Breast epithelium (tissue), 4 donors: ENCODE measurements at places on chromosomes 13 and 19.

GRCh38 chr13:99665711-99666110 lies 164.4 kb downstream of the TM9SF2 start:
- DNase-seq: no peak

- DNase-seq: no peak
These were observed 772 bp downstream of the FAM174C start for GRCh38 chr19:1275976-1276627.

GRCh38 chr19:38878575-38879399 lies 712 bp upstream of the RINL start:
- no peak for DNase-seq

GRCh38 chr19:54420383-54421168 lies 5.3 kb downstream of the TTYH1 start:
- peak; percentile 41 for DNase-seq

DNA sequence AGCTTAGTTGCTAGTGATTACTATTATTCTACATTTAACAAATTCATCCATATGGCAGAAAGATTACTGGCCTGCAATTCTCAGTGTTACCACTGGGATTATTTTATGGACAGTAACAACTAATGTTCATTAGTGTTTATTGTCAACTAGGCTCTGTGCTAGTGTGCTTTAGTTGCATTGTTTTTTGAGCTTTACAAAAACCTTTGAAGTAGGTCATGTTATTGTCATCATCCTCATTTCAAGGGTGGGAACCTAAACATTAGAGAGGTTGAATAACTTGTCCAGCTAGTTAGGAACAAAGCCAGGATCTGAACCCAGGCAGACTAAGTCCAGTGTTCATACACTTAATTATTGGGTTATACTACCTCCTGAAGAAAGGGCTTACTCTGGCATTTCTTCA lies 27.8 kb upstream of the TDRD3 start:
- DNase-seq: no peak

DNA sequence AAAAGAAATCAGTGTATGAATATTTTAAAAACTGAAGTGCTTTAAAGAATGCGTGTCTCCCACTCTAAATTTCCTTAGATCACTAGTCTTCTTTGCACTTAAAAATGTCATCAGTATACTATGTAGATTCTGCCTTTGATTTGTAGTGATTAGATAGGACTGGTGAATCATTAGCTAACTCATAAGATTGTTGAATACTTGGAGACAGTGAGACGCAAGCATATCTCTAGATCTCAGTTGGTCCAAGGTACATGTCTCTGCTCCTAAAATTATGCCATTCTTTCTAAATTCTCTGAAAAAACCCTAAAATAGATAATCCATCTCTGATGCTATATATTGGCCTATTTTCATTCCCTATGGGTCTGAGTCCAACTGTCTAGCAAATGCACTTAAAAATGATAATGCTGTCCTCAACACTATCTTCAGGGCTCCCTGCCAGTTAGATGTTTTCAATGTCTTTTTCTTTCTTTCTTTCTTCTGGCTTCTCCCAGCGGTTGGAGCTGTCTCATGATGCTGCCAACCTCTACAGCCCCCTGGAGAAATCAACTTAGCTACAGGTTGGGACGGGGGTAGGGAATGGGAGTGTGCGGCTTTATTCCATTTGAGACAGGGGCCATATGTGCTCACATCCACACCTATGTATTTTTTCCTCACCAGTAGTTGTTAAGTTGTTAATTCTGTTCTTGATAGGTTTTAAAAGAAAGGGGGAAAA lies 301.0 kb downstream of the NDFIP2 start:
- no peak for DNase-seq

DNA sequence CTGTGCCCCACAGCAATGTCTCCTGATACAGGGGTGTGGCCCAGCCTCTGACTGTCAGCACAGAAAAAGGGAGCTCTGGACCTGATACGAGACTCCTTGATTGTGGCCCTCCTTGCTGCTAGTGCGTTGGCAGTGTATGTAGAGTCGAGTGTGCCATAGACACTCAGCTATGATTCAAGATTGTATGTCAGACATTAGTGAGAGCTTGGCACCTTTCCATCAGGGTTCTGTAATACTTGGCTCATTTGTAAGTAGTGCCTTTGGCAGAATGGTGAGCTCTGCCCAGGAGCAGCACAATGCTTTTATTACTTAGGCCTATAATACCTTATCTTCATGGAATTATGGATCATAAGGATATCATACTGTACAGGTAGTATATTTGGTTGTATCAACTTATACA lies 83.4 kb downstream of the ATP8A2 start:
- no peak for DNase-seq

DNA sequence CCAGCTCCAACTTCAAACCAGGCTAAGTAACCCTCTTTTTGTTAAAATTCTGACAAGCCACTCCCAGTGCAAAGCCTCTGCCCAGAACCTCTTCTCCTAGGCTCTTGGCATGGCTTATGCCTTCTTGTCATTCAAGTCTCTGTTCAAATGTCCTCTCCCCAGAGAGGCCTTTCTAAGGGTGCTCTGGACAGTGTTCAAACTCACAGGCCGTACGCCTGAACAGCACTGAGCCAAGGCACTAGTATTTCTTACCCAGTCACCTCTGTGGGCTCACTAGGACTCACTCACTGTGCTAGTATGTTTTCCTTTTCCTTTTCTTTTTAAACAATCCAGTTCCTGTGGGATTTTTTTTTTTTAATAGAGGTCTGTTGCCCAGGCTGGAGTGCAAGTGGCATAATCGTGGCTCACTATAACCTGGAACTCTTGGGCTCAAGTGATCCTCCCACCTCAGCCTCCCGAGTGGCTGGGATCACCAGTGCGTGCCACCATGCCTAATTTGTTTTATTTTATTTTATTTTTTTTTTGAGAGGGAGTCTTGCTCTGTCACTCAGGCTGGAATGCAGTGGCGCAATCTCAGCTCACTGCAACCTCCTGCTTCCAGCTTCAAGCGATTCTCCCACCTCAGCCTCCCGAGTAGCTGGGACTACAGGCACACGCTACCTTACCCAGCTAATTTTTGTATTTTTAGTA lies 2.3 kb upstream of the ASF1B start:
- no peak for DNase-seq

DNA sequence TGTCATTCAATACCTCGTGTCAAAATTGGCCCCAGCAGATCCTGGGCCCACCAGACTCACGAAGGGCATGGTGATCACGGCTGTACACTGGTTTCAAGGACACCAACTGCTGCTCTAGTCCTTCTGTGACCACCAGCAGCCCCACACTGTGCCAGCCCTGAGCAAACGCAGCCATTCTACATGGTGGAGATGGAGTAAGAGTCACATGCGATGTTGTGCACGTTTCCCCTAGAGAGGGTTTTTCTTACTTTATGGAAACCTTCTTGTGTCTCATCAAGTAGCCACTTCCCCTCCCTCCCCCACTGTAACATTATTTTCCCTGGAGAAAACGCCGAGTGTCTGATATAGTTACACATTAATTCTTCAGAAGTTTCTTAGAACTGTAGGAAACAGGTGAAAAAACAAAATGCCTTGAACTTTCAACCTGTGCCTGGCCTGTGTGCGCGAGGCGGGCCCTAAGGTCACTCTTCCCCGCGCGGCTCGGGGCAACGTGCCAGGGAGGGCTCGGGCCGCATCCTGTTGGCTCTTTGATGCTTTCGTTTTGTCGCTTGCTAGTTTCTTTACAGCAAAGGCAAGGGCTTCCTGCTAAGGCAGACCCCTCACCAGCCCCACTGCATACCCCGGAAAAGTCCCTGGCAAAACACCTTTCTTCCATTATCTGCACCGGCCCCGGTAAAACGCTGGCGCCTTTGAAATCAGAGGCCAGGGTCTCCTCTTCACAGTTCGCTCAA lies 44.6 kb downstream of the GGACT start:
- no peak for DNase-seq

- no peak for DNase-seq
These were observed 169.6 kb upstream of the GPR12 start for GRCh38 chr13:26929971-26930730.

- DNase-seq: peak; percentile 86
These were observed 13.3 kb upstream of the ISYNA1 start for GRCh38 chr19:18450931-18451836.

DNA sequence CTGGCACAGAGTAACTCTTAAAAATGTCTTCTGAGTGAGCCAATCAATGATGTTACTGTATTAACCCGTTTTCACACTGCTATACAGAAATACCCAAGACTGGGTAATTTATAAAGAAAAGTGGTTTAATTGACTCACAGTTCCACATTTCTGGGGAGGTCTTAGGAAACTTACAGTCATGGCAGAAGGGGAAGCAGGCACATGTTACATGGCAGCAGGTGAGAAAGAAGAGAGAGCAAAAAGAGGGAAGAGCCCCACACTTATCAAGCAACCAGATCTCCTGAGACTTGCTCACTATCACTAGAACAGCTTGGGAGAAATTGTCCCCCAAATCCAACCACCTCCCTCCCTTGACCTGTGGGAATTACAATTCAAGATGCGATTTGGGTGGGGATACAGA lies 97.6 kb upstream of the MIR17HG start:
- no peak for DNase-seq

DNA sequence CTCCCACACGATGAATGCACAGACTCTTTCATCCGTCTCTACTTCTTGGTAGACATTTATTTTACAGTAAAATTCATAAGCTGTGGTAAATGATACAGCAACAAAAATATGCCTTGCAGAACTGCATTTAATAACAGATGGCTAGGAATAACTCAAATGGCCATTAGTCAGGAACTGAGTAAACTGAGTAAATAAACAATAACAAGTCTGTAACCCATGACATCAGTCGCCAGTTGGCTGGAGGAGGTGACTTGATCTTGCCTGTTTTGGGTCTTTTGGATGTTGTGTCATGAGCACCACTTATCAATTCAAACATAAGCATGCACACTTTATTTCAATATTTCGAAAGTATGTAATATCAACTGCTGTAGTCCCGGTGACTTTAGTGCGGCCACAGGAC lies 632.6 kb upstream of the ARGLU1 start:
- no peak for DNase-seq

DNA sequence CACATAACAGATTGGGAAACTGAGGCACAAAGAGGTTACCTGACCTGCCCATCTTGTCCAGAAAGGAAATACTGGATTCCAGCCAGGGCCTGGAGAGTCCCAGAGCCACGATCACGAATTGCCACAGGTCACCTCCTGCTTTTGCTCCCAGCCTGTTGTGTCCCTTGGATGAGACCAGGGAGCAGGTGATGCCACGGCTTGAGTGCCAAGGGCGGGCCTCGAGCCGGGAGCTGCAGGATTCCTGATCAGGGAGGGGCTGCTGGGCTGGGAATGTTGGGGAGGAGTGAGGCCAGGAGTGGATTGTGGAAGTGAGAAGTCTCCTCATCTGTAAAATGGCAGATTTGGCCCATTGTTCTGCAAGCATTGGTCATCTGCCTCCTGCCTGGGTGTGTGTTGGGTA lies 29.4 kb downstream of the DNM2 start:
- DNase-seq: no peak

GRCh38 chr19:13160557-13160956 lies 10.3 kb downstream of the IER2 start:
- no peak for DNase-seq

DNA sequence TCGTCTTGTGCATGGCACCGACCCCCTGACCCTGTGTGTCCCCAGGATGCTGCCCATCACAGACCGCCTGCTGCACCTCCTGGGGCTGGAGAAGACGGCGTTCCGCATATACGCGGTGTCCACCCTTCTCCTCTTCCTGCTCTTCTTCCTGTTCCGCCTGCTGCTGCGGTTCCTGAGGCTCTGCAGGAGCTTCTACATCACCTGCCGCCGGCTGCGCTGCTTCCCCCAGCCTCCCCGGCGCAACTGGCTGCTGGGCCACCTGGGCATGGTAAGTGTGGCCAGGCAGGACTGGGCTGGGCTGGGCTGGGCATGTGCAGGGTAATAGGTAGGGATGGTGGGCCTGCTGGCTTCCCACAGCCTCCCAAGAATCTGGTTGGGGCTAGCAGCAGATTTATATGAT lies 17.0 kb downstream of the CYP4F22 start:
- DNase-seq: no peak

- no peak for DNase-seq
These were observed 299.0 kb downstream of the KLF12 start for GRCh38 chr13:73835138-73835721.

GRCh38 chr19:35000647-35001501 lies 751 bp downstream of the GRAMD1A start:
- no peak for DNase-seq

DNA sequence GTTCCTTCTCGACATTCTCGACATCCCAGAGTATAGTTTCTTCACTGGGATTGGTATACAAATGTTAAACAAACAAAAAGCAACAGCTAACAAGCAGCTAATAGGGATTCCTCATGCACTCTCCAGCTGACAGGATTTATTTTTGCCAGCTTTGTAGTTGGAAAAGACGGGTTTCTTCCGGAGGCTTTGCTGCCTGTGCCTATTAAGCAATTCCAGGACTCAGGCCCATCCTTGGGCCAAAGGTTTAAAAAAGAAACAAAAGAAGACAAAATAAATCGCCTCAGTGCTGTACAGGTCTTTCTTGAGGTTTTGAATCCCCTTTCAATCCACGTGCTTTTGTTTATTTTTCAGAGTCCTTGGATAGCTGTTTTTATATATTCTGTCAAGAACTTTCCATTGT lies 1414.5 kb upstream of the PCDH9 start:
- DNase-seq: no peak

DNA sequence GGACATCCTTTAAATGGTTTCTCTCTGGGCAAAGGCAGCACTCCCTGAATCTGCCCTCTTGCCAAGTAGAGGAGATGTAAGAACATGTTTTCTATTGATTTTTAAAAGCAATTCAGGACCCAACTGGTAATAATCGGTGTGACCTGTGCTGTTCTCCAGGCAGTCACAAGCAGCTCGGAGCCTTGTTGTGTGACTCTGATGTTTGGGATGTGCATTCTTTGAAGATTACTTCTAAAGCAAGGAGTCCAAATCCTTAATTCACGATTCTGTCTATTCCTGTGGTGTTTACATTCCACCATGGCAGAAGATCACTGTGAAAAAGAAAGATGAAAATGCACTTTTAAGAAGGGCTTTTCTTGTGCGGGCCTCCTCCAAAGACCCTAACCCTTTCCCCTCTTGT lies 122.3 kb upstream of the ZNF536 start:
- no peak for DNase-seq

DNA sequence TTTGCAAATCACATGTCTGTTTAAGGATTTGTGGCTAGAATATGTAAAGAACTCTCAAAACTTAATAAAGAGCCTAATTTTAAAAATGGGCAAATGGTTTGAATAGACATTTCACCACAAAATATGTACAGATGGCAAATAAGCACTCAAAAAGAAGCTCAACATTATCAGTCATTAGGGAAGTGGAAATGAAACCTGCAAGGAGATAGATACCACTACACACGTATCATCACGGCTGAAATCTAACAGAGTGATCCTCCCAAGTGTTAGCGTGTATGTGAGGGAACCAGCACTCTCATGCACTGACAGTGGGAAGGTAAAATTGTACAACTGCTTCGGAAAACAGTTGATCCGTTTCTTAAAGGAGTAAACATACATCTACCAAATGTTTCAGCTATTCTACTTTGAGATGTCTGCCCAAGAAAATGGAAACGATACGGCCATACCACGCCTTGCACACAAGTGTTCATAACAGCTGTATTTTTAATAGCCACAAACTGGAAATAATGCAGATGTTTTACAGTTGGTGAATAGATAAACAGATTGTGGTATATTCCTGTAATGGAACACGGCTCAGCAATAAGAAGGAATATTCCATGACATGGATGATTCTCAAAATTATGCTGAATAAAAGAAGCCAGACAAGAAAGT lies 14.5 kb downstream of the ARHGEF7 start:
- DNase-seq: no peak
